Pulmonary artery endothelial cell (primary cell): ENCODE measurements at places on chromosomes 12 and 14. TPM values are rescaled to one million over a fixed set of nuclear protein-coding genes. Genes with fewer than 3 reads are reported as not detected.

SCN8A gene
- total RNA-seq = 21.0 and 30.7 TPM in 2 replicates

LBHD2 gene
- total RNA-seq = not detected in 2 replicates

TAOK3 gene
- total RNA-seq = 31.4 and 38.9 TPM in 2 replicates

CCDC197 gene
- not detected in 2 replicates for total RNA-seq

PCED1B gene
- 0.35 and 0.46 TPM in 2 replicates for total RNA-seq

- DNase-seq = no peak
Observed at GRCh38 chr12:105399428-105400081, 69.1 kb downstream of the C12orf75 start.

- DNase-seq = no peak
Observed at GRCh38 chr12:14156606-14157005, 175.2 kb upstream of the GRIN2B start.

GRCh38 chr12:77943466-77943865, 112.8 kb downstream of the NAV3 start:
- peak; percentile 43 for DNase-seq

DNA sequence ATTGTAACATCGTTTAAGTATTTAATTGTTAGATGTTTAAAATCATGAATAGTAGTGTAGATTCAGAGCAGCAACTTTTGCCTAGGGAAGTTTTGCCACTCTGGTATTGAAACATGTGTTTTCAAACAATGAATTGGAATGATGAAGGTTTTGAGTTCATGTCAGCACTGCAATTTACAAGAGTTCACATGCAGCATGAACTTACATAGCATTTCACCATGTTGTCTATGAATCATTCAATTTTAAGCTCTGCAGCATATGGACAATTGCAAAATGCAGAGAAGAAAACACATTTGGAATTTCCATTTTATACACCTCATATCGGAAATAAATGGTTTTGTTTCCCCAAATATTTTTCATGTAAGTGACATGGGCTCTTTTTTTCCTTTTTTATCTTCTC, 170.7 kb upstream of the CDKN3 start:
- DNase-seq = no peak

DNA sequence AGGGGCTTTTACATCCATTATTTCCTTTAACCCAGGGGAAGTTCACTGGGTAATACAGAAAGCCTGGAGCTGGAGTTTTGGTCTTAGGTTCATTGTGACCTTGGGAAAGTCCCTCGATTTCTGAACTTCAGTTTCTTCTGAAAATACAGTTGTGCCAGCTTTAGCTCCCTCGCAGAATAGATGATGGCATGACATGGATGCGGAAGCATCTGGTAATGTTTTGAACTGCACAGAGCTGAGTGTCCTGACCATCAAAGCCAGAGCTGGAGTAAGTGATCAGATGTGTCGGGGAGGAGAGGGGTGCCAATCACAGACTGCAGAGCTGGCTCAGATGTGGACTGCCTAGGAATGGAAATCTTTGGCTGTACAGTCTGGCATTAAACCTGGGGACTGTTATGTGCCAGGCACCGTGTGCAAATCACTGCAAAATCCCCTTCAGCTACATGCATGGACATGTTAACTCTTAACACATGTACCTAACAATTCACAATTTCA, 180.9 kb downstream of the ETV6 start:
- no peak for DNase-seq

DNA sequence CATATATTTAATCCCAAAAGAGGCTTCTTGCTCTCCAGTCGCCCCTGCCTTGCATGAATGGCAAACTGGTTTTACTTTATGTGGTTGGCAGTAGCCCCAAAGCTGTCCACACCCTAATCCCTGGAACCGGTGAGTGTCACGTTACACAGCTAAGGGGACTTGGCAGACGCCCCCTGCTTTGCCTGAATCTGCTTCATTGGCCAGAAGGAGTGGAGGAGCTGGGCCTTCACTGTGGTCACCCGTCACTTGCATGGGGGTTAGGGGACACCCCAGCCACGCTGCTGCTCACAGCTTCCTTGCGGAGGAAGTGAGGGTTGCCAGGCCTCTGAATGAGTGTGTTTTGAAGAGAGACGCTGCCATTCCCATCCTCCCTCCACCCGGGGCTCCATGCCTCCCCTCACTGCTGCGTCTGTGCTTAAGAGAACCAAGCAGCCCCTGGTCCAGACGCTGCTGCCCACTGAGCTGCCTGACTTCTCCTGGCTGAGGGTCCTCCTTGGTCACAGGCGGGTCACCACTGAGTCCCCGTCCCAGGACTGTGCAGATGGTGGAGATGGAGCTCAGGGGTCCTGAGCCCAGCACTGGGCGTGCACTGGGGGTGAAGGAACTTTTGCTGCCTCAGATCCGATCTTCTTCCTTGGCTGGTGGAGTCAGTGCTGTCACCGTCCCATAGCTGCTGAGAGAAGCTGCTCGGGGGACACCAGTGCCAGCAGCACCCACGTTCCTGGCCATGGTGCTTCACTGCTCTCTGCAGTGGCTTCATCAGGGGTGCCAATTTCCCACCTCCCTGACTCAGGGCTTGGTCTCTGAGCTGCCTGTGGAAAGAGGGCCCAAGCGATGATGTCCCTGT, 39.8 kb downstream of the GALNT9 start:
- no peak for DNase-seq

DNA sequence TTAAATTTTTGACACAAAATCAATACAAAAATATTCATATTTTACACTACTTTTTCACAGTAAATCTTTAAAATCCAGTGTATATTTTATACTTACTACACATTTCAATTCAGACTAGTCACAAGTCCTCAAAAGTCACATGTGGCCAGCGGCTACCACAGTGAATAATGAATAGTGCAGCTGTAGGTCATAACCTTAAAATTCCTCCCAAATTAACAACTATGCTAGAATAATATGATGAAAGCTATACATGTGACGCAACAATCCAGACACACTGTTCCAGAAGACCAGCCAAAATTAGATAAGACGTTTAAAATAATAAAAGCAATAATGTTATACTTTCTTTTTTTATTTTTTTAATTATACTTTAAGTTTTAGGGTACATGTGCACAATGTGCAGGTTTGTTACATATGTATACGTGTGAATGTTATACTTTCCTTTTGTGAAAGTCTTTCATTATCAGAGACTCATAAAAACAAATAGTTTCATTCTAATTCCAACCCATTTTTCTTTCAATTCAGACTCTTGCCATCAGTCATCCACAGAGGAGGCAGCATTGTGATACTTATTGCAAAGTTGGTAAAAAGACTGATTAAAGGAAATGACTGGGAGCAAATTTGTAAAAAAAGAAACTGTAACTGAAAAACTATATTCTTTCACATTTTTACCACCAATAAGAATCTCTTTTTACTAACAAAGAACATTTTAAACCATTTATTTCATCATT, 67.0 kb downstream of the C2CD5 start:
- no peak for DNase-seq

- no peak for DNase-seq
Observed at GRCh38 chr14:91586410-91586809, 76.3 kb upstream of the PPP4R3A start.

DNA sequence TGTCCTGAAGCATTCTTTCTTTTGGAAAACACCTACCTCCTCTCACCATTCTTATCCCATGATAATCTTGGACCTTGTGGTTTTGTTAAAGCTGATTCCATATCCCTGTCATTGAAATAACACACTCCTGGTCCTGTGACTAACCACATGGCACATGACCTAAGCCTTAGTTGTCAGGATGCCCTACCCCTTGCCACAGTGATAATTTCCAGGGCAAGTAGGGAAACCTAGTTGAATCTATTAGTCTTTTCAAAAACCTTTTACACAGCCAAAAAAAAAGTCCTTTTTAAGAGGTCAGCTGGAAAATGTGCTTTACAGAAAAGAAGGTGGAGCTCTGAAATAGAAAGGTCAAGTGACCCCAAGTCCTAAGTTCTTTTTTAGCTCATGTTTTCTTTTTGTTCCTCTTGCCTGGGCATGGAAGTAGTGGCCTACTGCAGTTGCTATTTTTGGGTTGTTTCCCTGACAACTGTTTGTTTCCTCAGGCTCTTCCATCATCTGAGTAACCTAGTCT, 608.4 kb downstream of the LRFN5 start:
- no peak for DNase-seq

DNA sequence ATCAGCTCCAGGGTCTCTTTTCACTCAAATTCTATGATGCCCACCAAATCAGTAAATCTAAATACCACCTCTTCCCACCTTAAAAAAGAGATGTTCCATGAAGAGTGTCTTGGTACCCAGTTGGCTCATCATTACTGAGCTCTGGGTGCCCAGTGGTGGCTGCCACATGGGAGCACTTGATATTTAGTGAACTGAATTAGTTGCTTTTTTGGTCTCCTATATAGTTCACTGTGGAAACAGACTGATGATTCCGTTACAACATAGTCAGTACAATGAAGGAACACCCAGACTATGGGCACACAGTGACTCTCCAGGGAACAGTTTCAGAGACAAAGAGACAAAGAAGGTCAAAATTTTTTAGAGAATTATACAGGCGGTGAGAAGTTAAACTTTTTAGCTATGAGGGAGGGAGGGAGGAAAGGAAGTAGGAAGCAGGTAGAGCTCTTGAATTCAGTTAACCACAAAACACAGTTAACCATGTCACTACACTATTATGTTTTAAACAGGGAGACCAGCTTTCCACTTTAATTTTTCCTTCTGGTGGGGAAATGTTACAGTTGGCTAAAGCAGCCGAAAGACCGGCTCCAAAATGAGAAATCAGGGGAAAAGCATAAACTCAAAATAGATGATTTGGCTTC, 14.6 kb upstream of the YY1 start:
- no peak for DNase-seq

GRCh38 chr12:113894697-113895096, 71.4 kb downstream of the RBM19 start:
- DNase-seq = no peak

DNA sequence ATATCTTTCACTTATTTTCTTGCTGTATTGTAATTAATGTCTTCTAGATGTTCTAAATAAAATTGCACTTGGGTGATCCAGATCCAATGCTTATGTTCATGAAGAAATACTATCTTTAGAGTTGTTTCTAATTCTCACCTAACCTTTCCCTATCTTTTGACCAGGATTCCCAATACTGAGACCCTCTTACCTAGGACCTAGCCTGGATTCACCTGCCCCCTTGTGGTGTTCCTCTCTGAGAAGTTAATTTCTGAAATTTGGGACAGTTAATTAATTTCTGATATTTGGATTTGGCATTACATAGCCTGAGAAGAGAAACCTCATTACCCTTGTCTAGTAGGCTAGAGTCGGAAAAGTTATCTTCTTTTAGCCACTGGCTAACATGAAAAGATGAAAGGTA, 29.5 kb downstream of the FOXA1 start:
- DNase-seq = no peak

- no peak for DNase-seq
Observed at GRCh38 chr12:104010606-104011169, 39.3 kb downstream of the GLT8D2 start.

- no peak for DNase-seq
Observed at GRCh38 chr12:93786656-93787397, 109.7 kb downstream of the CRADD start.

- no peak for DNase-seq
Observed at GRCh38 chr12:105677672-105678071, 347.2 kb downstream of the C12orf75 start.

GRCh38 chr14:62185078-62185477, 422.9 kb downstream of the SNAPC1 start:
- DNase-seq = no peak

GRCh38 chr12:82872088-82872487, 185.4 kb downstream of the TMTC2 start:
- DNase-seq = no peak
